ENCODE measurements at places on chromosomes 2 and 18.

GRCh38 chr2:40304340-40304739 is 147.6 kb downstream of the SLC8A1 start:
- DNase-seq, result no peak

- no peak for DNase-seq
These were observed 8.2 kb downstream of the DLX2 start for GRCh38 chr2:172094294-172095145.

- DNase-seq, result peak; percentile 69
These were observed 28.2 kb upstream of the BCL11A start for GRCh38 chr2:60581433-60582282.

DNA sequence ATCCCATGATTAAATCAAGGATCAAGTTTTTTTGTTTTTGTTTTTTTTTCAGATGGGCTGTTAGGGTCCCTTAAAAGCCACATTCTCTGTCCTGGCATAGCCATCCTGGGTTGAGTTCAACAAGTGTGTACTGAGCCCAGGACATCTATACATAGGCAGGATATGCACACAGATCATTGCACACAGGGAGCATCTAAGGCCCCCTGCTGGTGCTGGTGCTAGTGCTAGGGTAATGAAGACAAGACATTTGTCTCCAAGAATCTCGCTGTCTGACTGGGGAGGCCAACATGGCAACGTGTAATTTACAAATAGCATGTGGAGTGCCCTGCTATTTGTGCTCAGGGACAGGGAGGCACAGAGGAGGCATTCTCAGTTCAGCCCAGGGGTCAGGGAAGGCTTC is 124.5 kb downstream of the VAPA start:
- no peak for DNase-seq

DNA sequence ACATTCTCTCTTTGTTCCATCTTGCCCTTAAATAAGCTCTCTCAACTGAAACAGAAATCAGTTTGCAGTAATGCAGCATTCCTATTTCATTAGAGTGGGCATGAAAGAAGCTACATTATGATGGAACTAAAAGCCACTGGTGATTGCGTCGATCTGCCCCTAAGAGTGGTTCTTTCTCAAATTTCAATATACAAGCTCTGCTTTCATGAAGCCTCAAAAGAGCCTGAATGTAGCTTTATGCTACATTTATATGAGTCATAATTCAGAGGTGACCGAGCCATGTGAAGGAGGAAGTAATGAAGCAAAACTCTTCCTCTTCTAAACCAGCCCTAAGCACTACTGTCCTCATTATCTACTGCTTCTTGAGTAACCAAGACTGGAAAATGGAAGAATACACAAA is 64.8 kb upstream of the CYTIP start:
- no peak for DNase-seq

Measured in CD4-positive, alpha-beta T cell treated with Interferon alpha-2 for 1 hour (primary cell).